HT1080 (cell line): ENCODE measurements at places on chromosomes 12 and 14. TPM values are rescaled to one million over a fixed set of nuclear protein-coding genes. Genes with fewer than 3 reads are reported as not detected.

DNA sequence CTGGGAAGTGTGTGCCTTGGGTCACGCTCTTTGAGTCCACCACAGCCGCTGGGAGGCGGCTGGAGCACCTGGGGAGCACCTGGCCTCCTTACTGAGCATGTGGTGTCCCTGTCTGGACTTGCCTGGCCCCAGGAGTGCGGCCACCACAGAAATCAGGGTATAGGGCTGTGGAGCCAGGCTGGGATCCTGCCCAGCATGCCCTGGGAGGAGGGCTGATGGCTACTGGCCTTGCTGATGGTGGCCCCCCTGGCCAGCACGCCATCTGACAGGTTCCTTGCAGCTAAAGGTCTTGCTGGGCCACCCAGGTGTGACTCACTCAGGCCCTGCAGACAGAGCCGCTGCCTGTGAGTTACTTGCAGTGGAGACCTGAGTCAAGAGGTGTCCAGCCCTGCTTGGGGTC, 6.0 kb downstream of the ULK1 start:
- no peak for DNase-seq

DNA sequence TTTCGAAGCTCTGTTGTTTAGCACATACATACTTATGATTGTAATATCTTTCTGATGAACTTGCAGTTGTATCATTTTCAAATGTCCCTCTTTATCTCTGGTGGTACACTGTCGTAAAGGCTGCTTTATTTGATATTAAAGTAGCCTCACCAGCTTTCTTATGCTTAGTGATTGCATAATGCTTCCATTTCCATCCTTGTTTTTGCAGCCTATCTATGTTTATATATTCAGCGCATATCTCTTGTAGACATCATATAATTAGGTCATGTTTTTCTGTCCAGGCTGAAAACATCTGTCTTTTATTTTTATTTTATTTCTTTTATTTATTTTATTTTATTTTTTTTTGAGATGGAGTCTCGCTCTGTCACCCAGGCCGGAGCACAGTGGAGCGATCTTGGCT, 34.6 kb downstream of the ACAD10 start:
- no peak for DNase-seq

GRCh38 chr12:78530100-78530765, 334.3 kb upstream of the SYT1 start:
- DNase-seq = no peak

- DNase-seq = peak; percentile 91
Measured at GRCh38 chr12:57165741-57166140, 18.3 kb upstream of the LRP1-AS start.

The NPAS3 gene
- total RNA-seq = 0.18 TPM in 1 of 2 replicates, not detected in the other

The RNASE1 gene
- 1.0 and 1.1 TPM in 2 replicates for total RNA-seq

The EIF2S1 gene
- total RNA-seq = 497 and 506 TPM in 2 replicates

The TRIAP1 gene
- 44.0 and 48.3 TPM in 2 replicates for total RNA-seq

The NINJ2 gene
- total RNA-seq = 0.50 and 0.63 TPM in 2 replicates

- no peak for DNase-seq
Measured at GRCh38 chr12:103308396-103308795, 187.4 kb downstream of the C12orf42 start.

The GNG2 gene
- total RNA-seq = 3.3 and 5.1 TPM in 2 replicates

DNA sequence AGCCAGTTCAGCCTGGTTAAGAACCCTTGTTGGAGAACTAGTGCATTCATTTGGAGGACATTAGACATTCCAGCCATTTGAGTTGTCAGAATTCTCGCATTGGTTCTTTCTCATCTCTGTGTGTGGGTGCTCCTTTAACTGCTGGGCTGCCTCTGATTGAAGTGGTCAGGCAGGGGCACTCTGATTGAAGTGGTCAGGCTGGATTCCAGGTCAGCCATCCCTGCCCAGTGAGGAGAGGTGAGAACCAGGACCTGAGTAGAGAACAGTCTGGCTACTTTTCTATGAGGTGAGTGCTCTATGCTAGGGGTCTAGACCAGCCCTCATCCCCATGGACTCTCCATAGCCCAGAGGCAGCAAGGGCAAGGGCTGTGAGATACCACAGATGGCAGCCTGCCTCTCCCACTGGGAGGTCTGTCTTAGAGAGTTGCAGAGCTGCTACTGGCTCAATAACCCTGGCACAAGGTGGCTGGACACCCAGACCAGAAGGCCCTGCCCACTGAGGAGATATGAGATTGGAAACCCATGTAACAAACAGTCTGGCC, 691.6 kb downstream of the TMTC2 start:
- no peak for DNase-seq

- peak; percentile 51 for DNase-seq
Measured at GRCh38 chr12:93740751-93741150, 63.6 kb downstream of the CRADD start.

The AMDHD1 gene
- 0.13 and 0.43 TPM in 2 replicates for total RNA-seq

DNA sequence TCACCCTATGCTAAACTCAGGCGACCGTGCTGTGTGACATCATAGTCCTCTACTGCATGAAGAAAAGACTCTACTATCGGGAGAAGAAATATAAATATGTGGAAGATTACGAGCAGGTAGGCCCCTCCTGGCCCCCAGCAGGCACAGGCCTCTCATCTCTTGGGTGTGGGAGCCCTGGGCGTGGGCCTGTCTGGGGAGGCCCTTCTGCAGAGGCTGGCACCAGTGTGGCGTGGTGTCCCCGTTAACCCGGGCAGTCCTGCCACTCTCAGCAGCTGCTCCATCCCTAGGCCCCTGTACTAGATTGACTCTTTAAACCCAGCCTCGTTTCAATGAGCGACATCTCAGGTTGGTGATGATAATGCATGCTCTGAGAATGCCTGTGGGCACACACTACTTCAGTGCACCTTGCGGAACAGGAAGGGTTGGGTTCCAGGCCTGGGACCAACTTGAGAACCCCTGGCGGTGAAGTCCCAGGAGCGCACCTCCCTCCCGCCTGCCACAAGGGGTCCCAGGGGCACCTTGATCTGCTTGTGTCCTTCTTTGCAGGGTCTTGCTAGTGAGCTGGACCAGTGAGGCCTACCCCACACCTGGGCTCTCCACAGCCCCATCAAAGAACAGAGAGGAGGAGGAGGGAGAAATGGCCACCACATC, 23.2 kb downstream of the P2RX4 start:
- DNase-seq = no peak

GRCh38 chr14:103820382-103820781, 27.0 kb downstream of the PPP1R13B start:
- DNase-seq = no peak

DNA sequence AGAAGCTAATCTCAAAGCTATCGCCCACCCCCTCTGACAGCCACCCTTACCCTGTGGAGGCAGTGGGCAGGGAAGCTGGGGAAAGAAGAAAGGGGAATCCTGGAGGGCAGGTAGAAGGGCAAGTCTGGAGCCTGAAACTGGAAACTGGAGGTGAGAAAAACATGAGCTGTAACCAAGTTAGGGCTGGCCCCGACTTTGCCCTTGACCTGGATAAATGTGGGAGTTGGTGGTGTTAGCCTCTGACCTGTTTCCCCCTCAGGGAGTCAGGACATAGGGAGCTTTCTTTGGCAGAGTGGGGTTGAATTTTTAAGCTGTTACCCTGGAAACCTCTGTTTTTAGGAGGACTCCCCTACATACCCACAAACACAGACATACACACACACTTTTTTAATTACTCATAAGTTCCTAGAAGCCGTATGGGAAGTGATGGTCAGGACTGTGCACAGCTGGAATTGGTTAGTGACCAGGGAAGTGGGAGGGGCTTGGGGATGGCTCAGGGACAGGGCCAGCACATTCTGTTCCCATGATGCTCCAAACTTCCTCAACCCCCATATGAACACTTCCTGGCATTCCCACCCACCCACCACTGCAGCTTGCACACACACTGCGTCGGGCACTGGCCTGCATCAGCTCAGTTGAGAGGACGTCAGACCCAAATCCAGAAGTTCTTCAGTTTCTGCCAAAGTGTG, 5.0 kb upstream of the MMP19 start:
- peak; percentile 98 for DNase-seq

The STAC3 gene
- 0.10 and 0.27 TPM in 2 replicates for total RNA-seq

- DNase-seq = peak; percentile 41
Measured at GRCh38 chr14:57486767-57487379, 6.8 kb downstream of the CCDC198 start.

DNA sequence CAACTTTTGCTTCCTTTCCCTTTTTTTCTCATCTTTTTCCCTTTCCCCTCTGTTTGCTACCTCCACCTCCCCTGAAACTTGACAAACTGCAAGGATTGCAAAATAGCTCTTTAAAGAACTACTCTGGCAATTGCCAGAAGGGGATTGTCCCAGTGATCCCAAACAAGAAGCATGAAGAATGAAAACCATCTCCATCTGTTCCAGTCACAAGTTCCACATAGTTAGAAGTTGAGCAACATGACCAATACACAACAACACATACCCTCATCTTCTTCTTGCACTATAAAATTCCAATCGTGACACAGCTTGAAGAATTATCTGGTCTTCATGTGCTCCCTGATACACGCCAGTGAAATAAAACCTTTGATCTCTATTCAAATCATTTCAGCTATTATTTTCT, 93.7 kb upstream of the USP15 start:
- DNase-seq = no peak

DNA sequence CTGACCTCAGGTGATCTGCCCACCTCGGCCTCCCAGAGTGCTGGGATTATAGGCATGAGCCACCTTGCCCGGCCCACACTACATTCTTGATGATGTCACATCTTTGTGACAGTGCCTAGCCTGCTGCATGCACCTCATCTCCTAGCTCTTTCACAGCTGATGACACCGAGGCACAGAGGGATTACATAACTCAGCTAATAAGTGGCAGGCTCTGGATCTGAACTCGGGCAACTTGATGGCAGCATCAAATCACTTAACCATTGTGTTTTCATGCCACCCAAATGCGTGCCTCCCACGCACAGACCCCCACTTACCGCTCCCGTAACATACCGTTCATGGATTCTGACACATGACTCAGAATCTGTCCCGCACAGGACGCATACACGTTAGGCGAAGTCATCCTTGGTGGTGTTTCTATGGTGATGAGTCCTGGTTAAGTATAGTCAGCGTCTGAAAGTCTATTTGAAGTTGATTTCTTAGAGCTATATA, 7.4 kb downstream of the TMEM120B start:
- DNase-seq = peak; percentile 77

The ENDOU gene
- not detected in 2 replicates for total RNA-seq

DNA sequence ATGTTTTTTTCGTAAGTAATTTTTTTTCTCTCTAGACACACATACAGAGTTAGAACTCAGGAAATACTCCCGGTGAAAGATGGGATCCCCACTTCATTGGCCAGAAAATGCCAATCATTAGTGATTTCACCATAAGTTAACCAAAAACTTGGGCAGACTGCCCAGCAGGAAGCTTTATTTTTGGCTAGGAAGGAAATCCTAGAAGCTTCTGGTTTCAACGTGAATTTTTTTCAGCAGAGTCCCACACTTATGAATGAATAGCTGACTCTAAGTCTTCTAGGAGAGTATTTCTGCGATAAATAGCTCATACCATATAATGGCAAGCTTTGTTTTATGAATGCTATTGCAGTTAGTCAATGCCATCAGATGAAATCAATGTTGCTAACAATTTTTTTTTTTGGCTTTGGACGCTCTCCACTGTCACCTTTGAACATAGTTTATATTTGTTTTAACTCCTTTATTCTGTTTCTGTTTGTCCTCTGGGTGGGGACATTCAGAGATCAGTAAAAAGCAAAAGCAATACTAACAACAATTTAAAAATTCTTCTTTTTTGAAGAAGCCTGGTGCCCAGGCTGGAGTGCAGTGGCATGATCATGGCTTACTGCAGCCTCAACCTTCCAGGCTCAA, 9.5 kb downstream of the PPP1CC start:
- DNase-seq = no peak

DNA sequence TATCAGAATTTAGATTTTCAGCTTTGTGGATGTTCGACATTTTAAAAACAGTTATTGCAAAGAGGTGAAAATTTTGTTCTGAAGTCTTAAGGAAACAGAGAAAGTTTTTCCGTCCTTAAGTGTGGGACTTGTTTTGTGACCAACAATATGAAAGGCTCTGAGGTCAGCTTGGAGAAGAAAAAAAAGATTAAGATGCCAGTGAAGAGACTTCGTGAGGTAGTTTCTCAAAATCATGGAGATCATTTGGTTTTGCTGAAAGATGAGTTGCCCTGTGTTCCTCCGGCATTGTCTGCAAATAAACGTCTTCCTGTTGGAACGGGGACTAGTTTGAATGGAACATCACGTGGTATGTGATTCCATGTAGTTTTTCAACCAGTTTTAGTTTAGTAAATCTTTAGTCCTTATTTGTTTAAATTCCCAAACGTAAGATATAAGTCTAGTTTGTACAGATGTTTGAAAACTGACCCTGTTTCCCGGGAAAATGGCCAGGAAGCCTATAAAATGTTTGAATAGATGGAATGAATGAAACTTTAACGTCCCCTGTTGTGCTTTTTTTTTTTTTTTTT, 682 bp downstream of the KIAA0586 start:
- DNase-seq = peak; percentile 44

DNA sequence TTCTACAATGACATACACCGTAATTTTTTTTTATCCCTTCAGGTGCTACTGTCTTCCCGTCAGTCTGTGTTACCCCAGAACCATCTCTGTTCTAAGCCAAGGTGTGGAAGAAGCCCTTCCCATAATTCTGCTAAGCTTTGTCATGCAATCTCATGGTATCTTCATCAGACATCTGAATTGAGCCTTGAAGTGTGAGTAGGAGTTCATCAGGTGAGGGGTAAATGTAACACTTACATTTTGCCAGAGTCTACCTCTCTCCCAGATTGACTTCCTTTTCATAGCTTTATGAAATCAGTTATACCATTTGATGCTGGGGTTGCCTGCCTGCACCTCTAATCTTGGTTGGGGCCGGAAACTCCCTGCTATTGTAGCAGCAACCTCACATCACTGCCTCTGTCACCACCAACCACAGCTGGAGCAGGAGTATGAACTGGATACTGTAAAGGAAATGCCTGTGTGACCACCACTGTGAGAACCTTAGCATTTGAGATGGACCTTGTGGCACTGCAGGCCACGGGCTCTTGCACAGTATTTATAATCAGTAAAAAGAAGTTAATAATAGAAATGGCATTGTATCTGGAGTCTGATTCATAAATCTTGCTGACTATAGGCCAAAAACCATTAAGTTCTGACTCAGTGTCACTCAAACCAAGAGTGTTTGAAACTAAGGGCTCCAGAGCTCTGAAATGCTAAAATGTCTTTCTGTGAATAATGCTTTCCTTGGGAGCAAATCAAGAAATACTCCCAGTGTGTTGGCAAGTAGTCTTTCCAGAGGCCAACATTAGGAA, 58.7 kb upstream of the STK38L start:
- peak; percentile 88 for DNase-seq

The BEST3 gene
- 1.6 and 2.9 TPM in 2 replicates for total RNA-seq

DNA sequence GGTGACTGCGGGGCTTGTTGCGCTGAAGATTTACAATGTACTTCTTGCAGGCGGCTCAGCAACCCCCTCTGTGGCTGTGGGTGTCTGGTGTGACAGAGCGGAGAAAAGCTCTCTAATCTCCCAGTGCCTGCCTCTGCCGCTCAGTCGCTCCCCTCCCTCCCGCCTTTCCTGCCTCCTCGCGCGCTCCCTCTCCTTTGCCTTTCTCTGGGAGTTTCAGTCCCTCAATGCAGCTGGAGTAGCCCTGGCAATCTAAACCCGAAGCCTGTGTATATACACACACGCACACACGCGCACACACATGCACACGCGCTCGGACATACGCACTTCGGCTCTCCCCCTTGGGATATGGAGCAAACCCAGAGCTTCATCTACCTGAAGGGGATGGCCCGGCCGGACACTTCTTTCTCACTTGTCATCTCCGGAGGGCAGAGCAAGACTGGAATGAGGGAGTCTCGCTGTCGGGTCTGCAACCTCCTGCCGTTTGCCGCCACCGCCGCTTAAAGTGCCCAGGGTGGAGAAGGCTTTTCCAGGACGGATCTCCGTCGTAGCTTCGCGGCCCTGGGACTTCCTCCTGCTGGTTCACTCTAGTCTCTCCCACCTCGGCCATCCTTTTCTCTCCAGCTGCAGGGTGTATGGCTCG, 599 bp upstream of the TRHDE start:
- DNase-seq = peak; percentile 39

The DTX1 gene
- 0.05 TPM in 1 of 2 replicates, not detected in the other for total RNA-seq

GRCh38 chr12:108768591-108769500, 37.5 kb upstream of the CORO1C start:
- no peak for DNase-seq
